Stimulated activated CD8-positive, alpha-beta memory T cell treated with anti-CD3 and anti-CD28 coated beads, Interleukin-15, amount 100 ng/mL, for 4 hours (primary cell): ENCODE measurements at places on chromosomes 7 and 10.

DNA sequence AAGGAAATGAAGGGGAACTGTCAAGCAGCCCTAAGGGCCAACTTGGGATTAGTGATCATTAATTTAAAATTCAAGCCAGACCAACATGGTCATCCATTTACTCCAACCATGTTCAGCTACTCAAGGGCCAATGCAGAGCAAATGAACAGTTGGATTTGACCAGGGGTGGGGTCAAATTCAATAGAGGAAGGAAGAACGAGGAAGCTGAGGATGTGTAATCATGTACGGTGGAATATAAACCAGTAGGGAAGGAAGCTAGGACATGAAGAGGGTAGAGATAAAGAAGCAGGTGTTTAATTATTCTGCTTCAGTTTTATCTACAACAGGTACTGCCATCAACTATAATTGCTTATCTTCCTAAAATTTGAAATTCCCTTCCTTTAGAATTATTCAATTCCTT is 81.6 kb downstream of the HIBADH start:
- no peak for DNase-seq

DNA sequence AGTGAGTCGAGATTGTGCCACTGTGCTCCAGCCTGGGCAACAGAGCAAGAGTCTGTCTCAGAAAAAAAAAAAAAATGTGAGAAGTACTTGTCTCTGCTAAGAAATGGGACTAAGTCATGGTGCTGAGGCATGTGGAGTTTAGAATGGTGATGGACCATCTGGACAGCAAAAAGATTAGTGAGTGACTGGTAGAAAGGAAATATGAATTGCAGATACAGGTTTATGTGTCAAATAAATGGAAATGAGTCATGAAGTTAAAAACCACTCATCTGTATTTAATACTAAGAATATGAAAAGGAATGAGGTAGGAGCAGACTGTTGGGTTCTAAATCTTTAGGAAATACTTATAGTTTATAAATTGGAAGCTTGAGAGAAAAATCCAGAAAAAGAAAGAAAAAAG is 625.7 kb upstream of the ANKRD30A start:
- DNase-seq = no peak

- no peak for DNase-seq
Observed at GRCh38 chr10:28199941-28200340, 102.9 kb downstream of the MPP7 start.

GRCh38 chr7:122425731-122426130 is 121.2 kb upstream of the FEZF1 start:
- DNase-seq = no peak

GRCh38 chr7:128075242-128076095 is 44.2 kb upstream of the LRRC4 start:
- no peak for DNase-seq

DNA sequence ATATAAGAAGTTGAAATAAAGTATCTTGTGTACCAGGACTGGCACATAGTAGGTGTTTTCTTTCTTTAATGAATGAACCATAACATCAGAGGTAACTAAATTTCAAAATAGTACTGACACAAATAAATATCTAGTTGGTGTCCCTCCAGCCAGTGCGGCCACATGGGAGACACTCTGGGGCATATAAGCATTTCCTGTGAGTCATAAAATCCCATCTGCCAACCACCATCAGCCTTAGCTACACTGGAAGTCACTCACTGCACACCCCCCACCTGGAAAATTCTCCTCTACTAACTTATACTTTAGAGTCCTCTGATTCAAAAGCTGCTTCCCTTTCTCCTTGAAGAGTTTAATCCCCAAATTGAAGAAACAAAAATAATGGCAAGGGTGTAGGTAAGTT is 32.5 kb downstream of the DYDC1 start:
- no peak for DNase-seq

- no peak for DNase-seq
Observed at GRCh38 chr7:96697822-96698221, 11.8 kb downstream of the SEM1 start.

DNA sequence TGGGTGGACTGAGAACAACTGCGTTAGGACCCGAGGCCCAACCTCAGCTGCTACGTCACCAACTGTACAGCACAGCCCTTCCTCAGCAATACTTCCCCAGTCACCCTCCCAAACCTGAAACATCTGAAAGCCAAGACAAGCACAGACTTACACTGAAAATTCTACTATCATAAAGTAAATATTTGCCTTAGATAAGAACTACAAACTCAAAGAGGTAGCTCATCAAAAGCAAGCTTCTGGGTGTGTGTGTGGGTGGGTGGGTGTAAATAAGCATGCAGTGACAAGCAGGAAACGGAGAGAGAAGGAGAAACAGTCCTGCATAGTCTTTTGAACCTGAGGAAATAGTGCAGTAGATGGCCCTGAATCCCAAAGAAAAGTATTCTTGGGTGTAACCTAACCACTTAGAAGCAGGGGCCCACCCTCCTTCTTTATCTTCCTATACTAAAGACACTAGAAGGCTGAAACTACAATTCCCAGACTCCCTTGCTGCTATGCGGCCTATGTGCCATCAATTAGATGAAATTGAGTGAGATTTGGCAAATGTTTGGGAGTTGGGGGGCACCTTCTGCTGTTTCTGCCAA is 18.7 kb downstream of the SLC25A13 start:
- DNase-seq = no peak

GRCh38 chr10:60963441-60964256 is 19.7 kb upstream of the RHOBTB1 start:
- DNase-seq = no peak

- no peak for DNase-seq
Observed at GRCh38 chr7:105830405-105831301, 45.7 kb downstream of the ATXN7L1 start.

- DNase-seq = no peak
Observed at GRCh38 chr10:118590334-118590733, 5.1 kb downstream of the PRLHR start.

- no peak for DNase-seq
Observed at GRCh38 chr10:70374775-70375614, 7.4 kb downstream of the LRRC20 start.

DNA sequence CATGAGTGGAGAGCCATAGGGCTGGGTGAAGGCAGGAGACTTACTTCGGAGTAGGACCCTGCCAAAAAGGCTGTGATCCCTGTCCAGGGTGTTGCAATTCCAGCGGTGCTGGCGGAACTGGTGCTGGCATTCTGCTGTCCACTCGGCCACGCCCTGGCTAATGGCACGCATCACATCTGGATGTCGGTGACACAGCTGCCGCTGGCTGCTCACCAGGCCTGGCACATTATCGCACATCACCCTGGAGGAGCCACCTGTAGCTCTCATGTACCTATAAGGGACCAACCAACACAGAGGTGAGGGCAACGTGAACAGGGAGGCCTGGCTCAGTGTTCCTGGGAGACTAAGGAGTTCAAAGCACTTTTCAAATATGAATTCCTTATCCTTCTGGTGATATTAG is 2.3 kb downstream of the WNT2 start:
- DNase-seq = no peak

DNA sequence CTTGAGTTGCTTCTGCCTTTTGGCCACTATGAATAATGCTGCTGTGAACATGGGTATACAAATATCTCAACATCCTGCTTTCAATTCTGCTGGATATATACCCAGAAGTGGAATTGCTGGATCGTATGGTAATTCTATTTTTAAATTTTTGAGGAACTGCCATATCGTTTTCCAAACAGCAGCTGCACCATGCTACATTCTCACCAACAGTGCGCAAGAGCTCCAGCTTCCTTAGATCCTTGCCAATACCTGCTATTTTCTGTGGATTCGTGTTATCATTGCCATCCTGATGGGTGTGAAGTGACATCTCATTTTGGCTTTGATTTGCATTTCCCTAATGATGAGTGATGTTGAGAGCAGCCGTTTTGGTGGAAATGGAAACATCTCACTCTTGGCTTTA is 26.7 kb downstream of the FRMD4A start:
- DNase-seq = no peak

GRCh38 chr10:80460399-80461207 is 6.5 kb downstream of the TSPAN14 start:
- DNase-seq = no peak

DNA sequence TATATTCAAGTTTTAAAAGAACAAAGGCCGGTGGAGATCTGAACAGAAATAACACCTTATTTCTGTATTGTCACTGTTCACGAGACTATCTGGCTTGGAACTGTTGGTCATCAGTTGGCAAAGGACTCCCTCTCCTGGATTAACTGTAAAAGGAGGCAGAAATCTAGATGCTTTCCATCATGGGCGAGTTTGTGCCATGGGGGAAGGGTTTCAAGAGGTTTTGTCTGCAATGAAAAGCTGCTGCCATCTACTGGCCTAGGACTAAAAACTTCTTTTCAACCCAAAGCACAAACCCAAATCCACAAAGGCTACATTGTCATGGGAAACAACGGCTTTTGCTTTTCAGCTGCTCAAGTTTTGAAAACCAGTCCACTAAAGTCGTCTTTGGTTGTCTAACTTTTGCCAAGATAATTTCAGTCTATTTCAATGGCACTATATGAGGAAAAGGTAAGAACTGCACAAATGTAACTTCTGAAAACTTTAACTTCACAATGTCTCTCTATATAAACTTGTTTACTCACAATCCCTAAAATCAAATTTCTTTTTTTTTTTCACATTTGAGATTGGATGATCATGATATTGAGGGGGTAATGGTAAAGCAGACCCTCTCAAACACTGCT is 196.8 kb downstream of the SKAP2 start:
- DNase-seq = no peak

- no peak for DNase-seq
Observed at GRCh38 chr10:66637273-66638036, 288.4 kb upstream of the LRRTM3 start.

DNA sequence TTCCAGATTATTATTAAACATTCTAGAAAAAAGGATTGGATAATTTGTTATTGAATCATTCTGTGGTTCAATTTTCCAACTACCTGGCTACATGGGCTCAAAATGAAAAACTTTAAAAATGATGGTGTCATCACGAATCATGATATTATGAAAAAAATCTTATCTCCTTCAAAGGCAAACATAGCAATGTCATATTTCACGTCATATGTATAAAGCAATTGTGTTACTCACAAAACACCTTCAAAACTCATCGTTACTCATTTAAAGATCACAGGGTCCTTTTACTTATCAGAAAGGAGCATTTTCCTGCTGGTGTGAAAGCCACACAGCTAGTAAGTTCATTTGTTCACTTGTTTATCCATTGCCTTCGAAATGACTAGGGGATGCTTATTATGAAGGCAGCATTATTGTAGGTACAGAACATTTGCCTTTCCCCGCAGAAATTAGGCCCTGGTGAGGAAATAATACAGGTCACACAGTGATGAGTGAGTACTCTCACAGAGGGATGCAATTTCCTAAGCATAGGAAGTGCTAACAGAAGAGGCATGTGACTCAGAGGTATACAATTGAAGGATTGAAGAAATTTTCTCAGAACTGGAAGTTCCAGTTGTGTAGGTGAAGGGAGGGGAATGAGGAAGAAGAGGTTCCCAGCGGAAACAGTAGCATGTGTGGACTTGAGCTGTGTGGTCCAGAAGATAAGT is 478.7 kb downstream of the INHBA start:
- DNase-seq = no peak

- DNase-seq = no peak
Observed at GRCh38 chr10:125060826-125061556, 99.4 kb downstream of the CTBP2 start.

GRCh38 chr10:69438536-69439349 is 12.5 kb upstream of the TSPAN15 start:
- DNase-seq = no peak

DNA sequence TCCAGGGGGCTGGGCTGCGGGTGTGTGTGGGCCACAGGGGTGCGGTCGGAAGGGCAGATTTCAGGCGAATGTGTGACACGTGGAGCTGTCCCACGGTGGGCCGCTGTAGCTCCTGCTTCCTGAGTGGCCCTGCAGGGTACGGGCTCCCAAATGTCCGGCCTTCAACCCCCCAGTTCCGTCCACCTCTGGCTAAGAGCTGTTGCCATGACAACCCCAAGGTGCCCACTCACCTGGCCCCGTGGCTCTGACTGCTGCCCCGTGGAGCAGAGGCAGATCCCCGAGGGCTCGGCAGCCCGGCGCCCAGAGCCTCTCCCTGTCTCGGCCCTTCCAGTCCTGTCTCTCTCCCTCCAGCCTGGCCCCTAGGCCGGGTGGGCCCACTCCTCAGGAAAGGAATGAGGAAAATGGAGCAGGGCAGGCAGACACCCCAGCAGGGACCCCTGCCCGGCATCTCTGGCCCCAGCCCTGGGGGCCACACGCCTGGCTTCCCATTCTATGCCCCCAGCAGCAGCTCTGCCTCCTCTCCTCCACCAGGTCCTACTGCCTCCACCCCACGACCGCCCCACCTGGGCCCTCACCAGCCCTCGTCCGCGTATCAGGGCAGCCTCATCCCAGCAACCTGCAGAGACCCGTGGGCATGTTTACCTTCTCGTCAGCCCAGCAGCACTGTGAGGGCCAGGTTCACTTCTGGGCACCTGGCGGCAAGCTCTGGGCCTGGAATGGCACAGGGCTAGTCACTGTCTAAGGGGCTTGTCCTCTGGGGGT is 215.6 kb downstream of the ELFN1 start:
- DNase-seq = no peak

DNA sequence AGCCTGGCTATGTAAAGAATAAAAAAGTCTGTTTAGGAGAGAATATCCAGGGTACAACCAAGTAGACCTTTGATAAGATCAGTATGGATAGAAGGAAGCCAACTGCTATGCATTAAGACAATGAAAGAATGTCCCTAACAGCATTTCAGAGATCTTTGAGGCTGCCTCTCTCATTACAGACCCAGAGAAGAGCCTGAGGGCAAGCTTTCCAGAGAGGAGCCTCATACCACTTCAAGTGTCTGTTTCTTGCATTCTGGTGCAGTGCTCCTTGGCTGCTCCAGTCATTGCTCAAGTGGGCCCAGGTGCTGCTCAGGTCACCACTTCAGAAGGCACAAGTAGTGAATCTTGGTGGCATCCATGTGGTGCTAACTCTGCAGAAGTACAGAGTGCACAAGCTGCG is 514.0 kb downstream of the PLXDC2 start:
- no peak for DNase-seq

DNA sequence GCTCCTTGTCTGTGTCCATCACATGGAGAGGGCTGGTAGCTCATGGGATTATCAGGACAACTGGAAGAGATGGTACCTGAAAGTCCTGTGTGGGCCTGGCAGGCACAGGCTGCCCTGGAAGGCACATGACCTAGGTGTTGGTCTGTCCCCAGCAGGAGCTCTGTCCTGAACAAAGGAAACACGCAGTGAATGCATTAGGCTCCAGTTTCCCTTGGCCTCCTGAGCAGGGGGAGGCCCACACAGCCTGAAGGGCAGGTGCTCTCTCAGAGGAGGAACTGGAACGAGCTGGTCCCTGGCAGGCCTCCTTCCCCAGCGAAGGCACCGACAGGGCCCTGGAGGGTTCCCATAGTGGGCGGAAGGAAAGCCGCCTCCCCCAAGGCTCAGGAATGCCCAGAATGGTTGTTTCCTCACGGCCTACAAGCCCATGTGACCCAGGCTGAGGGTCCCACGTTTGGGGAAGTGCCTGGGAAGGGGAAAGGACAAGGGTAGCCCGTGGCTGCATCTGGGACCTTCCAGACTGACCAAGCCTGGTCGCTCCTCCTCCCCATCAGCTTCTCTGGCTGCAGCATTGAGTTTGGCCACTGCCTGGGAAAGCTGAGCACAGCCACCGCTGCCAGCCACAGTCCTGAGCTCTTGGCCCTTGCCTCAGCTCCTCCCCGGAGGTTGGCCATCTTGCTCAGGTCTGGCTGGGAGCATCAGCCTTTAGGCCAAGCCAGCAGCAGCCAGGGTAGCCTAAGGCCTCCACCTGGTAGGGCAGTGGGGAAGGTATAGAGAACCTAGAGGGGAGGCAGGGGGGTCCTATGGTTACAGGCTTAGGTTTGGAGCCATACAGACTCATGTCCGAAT is 21.8 kb downstream of the CXCL12 start:
- DNase-seq = no peak
